ENCODE measurements at places on chromosomes 2 and 18.

DNA sequence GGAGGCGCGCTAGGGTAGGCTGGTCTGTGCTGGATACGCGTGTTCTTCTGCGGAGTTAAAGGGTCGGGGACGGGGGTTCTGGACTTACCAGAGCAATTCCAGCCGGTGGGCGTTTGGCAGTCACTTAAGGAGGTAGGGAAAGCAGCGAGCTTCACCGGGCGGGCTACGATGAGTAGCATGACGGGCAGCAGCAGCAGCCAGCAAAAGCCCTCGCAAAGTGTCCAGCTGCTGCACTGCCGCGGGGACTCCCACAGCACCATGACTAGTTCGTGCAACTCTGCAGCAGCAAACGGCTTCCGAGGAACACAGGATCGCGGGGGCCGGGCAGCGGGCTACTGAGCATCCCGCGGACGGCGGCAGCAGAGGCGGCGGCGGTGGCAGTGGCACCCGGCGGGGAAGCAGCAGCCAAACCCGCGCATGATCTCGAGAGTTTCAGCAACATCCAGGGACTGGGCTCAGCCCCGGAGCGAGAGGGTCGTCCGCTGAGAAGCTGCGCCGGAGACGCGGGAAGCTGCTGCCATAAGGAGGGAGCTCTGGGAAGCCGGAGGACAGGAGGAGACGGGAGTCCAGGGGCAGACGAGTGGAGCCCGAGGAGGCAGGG is 368 bp downstream of the TMEFF2 start:
- DNase-seq, result peak; percentile 12

DNA sequence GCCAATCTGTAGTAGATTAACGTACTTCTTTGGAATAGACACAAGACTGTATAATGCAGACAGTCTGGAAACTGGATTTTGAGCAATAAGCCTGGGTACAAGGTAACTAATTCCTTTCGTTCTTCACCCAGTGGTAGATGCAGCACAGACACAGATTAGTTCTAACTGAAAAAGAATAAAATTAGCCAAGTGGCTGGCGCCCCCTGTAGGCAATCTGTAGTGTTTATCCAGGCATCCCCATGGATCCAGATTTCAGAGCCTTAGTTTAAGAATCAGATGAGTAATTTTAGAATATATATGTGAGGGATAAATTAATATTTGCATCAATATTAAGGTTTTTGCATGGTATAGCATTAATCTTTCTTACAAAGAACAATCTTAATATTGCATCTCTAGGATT is 563.9 kb downstream of the DCC start:
- no peak for DNase-seq

DNA sequence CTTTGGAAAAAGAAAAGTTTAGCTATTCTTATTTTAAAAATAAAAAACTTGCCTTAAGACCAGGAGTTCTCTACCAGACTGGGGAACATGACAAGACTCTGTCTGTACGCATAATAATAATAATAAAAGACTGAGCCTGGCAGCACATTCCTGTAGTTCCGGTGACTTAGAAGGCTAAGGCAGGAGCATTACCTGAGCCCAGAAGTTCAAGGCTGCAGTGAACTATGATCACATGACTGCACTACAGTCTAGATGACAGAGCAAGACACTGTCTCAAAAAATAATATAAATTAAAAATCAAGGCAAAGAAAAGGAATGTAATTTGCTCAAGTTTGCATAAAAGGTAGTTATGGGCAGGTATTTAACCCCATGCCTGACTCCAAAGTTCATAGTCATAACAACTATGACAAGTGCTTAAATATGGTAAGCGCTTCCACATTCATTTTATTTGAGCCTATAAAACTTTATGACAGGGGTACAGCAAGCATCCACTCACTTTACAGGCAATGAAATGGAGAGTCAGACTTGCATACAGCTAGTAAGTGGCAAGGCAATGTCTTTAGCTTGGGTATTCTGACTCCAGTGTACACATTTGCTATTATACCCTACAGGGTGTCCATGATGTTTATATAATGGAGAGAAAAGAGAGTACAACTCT is 1567.8 kb upstream of the PIK3C3 start:
- no peak for DNase-seq

DNA sequence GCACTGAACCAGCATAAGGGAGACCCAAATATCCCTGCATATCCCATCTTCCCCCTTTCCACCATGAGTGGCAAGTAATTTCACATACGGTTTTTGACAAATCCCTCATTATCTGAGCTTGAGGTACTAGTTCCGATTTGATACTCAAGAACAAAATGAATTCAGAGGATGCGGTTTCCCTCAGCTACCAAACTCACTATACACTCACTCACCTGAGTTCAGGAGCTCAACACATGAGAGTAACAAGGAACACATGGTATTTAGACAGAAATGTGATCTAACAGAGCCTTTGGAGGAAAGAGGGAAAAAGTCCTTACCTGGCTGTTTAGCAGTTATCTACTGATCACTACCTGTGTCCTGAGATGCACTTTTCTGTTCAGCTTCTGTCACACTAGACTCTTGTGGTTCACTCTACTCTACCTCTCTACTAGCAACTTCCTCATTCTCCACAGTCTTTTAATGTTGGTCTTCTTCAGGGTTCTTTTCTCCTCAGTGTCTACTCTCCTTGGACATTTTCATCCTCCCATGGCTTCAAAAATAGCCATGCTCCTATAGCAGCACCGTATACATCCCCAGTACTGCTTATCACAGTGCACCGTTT is 25.1 kb downstream of the ASXL2 start:
- DNase-seq, result no peak

DNA sequence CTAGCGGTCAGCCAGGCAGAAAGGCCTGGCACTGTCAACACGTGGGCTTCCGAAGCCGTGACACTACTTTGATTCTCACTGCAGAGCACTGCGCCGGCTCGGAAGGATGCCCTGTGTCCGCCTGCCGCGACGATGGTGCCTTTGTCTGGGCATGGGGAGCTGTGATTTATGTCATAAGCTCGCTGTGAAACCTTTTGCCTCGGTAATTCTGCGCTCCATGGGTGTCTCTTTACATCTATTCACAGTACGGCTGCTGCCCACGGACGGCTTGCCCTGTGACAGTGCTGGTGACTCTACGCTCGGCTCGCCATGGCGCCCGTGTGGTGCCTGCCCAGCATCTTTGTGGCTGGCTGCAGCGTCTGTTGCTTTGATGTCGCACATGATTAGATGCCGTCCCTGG is 43.1 kb upstream of the GBX2 start:
- no peak for DNase-seq

DNA sequence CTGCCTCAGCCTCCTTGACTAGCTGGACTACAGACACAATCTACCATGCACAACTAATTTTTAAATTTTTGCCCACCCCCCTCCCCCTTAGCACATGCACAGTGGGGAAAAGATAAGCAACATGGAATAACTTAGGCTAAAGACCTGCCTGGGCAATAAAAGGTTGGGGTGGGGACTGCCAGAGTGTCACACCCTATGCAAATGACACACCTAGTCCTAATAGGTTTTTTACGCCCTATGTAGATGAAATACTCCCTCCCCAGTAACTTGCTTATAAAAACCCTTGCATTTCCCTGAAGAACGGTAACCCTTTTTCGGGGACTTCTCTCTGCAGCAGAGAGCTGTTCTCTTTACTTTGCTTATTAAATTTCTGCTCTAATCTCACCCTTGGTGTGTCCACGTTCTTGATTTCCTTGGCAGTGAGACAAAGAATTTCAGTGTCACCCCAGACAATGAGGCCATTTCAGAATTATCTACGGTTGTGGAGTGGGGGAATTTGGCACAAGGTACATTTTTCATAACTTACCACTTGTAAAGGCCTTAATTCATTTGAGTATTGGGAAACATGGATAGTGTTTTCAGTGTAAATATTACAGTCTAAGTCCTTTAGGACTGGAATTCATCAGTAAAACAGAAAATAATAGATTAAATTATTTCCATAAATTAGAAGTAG is 109.2 kb downstream of the NOL4 start:
- DNase-seq, result no peak

- no peak for DNase-seq
Observed at GRCh38 chr2:20650393-20650876, 463 bp downstream of the HS1BP3 start.

- DNase-seq, result no peak
Observed at GRCh38 chr2:83471655-83472054, 987.4 kb downstream of the SUCLG1 start.

DNA sequence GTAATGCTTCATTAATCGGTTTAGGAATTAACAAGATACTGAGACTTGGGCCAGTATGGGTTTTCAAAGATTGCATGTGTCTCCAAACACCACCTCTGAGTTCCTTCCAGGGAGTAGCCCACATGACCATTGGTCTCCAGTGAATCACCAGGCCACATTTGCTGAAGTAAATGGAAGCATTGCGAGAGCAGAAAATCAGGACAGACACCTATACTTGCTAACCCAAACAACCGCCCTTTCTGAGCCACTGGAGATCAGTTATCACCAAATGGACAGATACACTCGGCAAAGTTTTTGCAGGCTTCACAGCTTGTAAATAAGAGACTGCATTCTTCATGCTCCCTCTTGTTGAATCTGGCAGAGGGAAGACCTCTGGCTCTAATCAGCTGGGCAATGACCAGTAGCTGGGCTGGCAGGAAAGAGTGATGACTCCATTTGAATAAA is 40.9 kb downstream of the GATA6 start:
- no peak for DNase-seq

DNA sequence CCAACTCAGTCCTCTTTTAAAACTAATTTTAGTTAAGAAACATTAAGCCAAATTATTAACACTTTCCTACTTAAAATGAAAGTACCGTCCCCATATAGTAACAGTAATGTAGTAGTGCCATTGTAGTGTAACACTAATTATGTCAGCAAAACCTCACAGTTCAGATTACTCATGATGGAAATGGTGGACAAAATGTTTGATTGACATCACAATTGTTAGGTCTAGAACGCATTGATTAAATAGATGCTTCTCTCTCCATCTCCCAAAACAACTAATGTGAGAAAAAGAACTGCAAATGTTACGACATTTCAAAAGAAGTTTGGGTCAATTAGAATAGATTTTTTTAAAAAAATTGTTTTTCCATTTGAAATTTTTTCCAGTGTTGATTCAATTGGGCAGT is 1.2 kb upstream of the ATF2 start:
- no peak for DNase-seq

GRCh38 chr2:86020984-86021383 is 84.7 kb downstream of the POLR1A start:
- no peak for DNase-seq

DNA sequence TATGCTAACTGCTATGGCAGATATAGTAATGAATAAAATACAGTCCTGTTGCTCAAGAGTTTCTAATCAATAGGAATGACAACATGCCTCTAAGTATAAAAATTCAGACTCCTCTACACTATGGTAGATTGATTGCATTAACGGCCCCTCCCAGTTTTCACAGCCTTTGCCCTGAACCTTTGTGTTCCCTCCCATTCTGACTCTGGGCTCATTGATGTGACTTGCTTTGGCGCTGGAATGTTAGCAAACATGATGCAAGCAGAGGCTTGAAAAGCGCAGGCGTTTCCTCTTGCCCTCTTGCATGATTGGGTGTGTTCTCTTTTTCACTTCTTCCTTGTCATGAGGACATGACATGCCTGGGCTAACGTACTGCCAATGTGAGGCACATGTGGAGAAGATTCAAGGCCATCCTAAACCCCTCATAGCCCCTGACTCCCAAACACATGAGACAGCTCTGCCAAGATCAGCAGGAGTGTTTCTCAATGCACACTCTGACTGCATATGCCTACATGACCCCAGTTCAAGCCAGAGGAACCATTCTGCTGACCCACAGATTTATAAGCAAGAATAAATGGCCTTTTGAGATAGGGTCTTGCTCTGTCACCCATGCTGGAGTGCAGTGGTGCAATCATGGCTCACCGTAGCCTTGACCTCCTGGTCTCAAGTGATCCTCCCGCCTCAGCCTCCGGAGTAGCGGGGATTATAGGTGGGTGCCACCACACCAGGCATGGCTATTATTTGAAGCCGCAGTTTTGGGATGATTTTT is 49.7 kb upstream of the CD28 start:
- DNase-seq, result no peak

DNA sequence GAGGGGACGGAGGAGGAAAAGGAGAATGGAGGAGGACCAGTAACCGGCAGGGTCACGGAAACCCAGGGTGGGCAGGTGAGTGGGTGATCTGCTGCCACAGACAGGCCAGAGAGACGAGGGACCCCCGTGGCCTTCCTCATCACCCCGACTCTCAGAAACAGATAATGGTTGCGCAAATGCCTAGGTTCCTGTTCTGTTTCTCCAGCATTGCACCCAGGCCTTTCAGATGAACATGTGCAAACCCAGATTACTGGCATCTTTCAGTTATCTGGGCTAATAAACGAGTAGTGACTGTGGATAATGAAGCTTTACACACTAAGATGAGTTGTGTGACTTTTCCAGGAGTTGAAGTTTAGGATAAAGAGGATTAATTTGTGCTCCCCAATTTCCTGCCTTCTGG is 46.5 kb downstream of the TET3 start:
- DNase-seq, result no peak

DNA sequence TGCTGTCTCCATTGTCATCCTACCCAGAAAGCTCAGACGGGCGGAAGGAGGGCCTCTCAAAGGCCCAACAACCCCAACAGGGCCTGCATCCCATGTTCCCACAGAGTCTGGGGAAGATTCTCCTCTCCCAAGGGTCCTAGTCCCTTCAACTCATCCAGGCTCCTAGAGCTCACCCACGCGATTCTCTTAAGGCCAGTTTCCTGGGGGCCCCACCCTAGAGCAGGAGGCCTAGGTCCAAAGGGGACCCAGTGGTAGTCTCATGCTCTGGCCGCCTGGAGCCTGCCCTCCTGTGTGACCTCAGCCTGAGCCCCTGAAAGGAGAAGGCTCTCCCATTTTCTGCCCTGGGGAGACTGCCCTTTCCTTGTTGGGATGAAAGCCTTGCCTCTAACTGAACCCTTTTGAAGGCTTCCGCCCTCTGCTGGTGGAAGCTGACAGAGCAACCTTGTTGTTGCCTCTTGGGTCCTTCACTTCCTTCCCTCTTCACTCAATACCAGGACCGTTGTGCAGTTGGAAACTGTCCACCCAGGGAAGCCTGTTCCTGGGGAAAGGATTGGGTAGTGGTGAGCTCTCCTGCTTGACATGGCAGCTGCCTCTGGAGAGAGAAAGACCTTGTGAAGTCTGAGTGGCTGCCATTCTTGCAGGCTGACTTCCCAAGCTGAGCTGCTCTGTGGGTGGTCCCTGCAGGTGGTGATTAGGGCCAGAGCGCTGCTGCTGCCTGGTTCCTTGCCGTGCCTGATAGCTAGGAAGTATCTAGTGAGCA is 86.0 kb upstream of the ALPP start:
- peak; percentile 36 for DNase-seq

GRCh38 chr2:168198476-168199207 is 48.8 kb downstream of the STK39 start:
- DNase-seq, result no peak

DNA sequence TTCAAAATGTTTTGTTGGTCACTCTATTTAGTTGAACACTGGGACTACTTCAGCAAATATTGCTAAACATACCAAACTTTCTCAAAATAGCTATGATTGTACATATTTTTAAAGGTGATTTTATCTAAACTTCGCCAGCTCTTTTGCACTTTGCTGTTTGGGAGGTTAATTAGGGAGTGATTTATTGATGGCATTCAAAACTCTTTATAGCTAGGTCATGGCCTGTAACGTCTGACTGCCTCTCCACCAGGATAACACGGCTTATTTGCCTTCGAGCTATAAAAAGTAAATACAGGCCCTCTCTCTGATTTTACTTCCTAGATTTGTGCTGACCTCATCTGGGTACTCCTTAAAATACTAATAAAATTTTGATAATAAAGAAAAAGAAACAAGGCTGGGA is 931.9 kb downstream of the DCDC2C start:
- no peak for DNase-seq
